Hindlimb muscle (tissue), 1 donor: ENCODE measurements at places on chromosomes 13 and 19. TPM values are rescaled to one million over a fixed set of nuclear protein-coding genes. Genes with fewer than 3 reads are reported as not detected.

- DNase-seq: no peak
These were observed 306.4 kb downstream of the TBC1D4 start for GRCh38 chr13:75175575-75175974.

DNA sequence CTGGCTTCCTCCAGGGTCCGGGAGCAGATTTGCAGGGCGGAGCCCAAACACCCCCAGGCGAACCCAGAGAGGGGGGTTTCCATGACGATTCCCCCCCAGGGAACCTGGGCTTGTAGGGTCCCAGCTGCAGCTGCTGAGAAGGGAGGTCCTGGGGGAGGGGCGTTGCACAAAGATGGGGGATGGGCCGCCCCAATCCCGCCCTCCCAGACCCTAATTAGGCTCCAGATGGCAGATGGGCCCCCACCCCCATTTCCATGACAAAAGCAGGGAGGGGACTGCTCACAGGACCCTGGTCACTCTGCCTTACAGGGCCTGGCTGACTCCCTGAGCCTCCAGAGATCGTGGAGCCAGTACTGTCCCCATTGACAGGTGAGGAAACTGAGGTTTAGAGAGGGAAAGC lies 15.2 kb downstream of the ELAVL3 start:
- DNase-seq: no peak

- no peak for DNase-seq
These were observed 80.1 kb downstream of the GGACT start for GRCh38 chr13:100508455-100508854.

- no peak for DNase-seq
These were observed 1063.3 kb downstream of the OLFM4 start for GRCh38 chr13:54091884-54092283.

DNA sequence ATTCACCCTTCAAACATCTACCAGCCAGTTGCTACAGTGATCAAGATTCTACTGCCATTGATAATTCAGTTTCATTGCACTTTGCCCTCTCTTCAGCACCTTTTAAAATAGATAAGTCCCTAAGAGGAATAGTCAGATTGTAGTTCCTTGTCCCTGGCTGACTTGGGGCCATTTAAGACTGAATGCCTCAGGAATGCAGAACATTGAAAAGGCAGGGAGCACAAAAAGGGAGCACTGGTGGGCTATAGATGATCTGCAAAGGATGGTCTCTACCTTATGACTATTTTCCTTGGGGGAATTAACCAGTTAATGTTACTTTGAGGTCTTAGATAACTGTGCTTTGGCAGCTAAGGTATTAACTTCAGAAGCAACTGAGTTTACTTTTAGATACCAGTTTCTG lies 46.9 kb downstream of the GPALPP1 start:
- no peak for DNase-seq

GRCh38 chr13:45180713-45181601 lies 19.9 kb downstream of the KCTD4 start:
- no peak for DNase-seq

Gene OR7D2
- 0.06 TPM for polyA plus RNA-seq

Gene VSTM1
- not detected for polyA plus RNA-seq

Gene EXOSC5
- 17.6 TPM for polyA plus RNA-seq

Gene ZNF536
- 2.0 TPM for polyA plus RNA-seq

Gene IL17D
- polyA plus RNA-seq: 18.2 TPM

Gene VSIG10L
- 1.3 TPM for polyA plus RNA-seq

Gene CEACAM7
- not detected for polyA plus RNA-seq
